Stimulated activated naive CD8-positive, alpha-beta T cell treated with anti-CD3 and anti-CD28 coated beads, Interleukin-15, amount 100 ng/mL, for 72 hours (primary cell): ENCODE measurements at places on chromosomes 16 and 17.

DNA sequence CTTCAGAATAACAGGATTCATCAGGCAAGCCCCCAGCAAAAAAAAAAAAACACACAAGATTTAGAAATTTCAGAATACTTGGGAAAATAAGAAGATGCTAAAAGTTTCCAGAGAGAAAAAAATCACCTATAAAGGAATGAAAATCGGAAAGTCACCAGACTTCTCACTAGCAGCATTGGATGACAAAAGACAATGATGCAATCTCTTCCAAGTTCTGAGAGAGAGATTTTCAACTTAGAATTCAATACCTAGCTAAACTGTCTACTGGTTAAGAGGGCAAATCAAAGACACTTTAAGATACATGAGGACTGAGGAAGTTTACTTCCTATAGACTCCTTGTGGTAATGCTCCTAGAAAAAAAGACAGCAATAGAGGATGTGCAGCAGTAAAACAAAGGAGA, 23.9 kb upstream of the TNS4 start:
- no peak for DNase-seq

DNA sequence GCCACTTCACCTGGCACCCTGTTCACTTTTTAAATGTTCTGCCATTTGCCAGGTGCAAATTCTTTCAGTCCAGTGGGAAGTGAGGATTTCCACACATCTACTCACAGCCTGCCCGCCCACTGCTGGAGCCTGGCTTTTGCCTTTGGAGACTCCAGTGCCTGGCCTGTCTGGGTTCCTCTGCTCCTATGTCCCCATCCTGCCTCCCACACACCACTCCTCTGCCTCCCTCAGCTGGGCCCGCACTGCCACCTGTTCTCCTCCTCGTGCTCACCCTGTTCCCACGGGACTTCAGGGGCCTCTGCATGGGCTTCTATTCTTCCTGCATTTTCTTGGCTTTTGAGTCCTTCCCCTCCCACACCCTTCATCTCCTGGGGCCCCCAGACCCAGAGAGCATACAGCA, 7.9 kb upstream of the NDRG4 start:
- no peak for DNase-seq

- no peak for DNase-seq
These were observed 3.9 kb downstream of the NFATC3 start for GRCh38 chr16:68089067-68089466.

- no peak for DNase-seq
These were observed 204.8 kb upstream of the C17orf78 start for GRCh38 chr17:37170881-37171425.

- no peak for DNase-seq
These were observed 81.6 kb downstream of the CACNG1 start for GRCh38 chr17:67125924-67126323.

GRCh38 chr17:37461668-37462067, 28.0 kb upstream of the DUSP14 start:
- DNase-seq: no peak

DNA sequence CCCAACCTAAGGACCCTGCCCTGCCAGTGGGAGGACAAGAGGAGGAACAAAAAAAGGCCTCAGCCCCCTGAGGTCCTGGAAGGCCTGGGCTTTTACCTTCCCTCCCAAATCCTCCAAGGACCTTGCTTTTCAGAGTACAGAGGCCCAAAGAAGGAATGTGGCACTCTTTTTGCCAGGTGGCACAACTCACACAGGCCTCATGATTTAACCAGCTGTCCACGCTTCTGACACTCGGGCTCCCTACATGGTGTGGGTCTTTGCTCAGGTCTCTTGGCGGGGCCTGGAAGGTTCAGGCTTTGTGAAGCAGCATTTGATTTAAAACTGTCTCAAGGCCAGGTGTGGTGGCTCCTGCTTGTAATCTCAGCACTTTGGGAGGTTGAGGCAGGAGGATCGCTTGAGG, 120.6 kb downstream of the ABCC6 start:
- DNase-seq: no peak

DNA sequence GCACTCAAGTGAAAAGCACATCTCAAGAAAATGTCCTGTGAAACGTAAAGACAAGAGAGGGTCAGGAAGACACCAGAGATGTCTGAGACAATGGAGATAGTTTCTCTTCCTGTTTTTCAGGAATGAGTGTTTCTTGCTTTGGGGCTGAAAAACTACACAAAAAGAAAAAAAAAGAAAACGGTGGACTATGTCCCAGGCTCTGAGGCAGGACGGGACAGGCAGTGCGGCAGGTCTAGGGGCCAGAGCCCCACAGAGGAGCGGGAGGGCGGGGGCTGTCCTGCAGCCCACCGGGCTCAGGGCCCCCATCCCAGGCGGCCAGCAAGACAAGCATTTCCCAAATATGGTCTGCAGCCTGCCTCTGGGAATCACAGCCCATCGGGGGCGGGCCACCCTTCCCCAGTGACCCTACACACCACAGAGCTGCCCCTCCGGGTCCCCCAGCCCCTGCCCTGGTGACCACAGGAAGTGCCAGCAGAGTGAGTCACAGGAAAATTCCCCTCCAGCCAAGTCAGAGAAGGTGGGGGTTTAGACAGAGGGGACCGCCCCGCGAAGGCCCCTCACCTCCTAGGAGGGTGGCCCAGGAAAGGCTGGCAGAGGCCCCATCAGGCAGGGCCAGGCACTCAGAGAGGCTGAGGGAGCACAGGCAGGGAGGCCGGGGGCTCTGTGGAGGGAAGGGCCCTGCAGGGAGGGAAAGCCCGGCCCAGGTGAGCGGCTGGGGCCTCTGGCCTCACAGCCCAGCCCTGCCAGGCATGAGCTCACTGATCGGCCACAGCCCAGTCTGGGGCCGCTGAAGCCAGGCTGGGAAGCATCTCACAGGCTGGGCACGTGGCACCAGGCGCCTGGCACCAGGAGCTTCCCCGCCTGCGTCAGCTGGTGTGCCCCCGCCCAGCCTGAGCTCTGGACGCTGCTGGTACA, 6.3 kb downstream of the BCAR1 start:
- DNase-seq: no peak

DNA sequence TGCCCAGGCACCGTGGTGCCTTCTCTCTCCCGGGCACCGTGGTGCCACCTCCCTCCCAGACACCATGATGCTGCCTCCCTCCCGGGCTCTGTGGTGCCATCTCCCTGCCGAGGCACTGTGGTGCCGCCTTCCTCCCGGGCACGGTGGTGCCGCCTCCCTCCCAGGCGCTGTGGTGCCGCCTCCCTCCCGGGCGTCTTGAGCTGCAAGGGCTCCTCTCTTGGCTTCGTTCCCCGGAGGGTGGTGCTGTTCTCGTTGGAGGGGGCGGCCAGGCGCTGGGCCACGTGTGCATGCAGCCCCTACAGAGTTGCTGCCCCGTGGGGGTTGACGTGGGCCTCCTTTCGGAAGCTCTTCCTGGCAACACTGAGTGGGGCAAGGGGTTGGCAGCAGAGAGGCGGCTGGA, 8.2 kb downstream of the CENPX start:
- no peak for DNase-seq

DNA sequence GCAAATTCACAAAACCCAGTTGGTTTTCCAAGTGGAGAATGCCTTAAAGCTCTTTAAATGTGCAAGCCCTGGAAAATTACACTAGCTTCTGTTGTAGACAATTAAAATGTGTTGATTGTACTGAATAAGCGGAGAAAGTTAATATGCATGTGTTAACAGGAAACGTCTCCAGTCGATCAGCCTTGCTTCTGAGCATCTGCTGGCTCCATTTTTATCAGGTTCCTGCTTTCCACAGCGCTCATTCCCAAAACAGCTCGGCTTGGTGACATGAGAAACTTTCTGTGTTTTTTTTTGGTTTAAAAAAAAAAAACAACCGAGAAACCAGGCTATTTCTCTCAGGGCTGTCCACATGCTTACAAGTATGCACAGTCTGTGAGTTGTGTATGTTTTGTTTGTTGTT, 60.7 kb downstream of the VPS35L start:
- DNase-seq: no peak

GRCh38 chr16:17607609-17608008, 136.8 kb upstream of the XYLT1 start:
- DNase-seq: no peak

DNA sequence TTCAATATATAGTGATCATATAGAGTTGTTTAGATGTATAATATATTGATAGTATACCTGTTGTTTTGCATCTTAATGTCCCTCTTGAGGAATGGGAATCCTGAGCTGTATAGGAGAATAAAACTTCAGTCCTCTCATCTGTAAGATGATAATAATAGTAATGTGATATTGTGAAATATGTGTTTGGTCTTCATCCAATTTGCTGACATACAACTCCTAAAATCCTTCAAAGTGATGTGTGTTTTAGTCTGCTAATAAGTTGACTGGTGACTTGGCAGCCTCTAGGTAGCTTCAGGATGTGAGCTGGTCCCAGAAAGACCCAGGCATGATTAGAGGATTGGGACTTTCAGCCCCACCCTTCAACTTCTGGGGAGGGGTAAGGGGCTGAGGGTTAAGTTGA, 22.8 kb upstream of the NFAT5 start:
- DNase-seq: no peak

- DNase-seq: no peak
These were observed 603.8 kb upstream of the CA10 start for GRCh38 chr17:52762147-52762793.

GRCh38 chr16:70774261-70774660, 26.7 kb downstream of the VAC14 start:
- DNase-seq: no peak

GRCh38 chr17:149231-149630, 11.9 kb downstream of the SCGB1C2 start:
- DNase-seq: no peak
